ENCODE measurements at places on chromosomes 3 and 15.

DNA sequence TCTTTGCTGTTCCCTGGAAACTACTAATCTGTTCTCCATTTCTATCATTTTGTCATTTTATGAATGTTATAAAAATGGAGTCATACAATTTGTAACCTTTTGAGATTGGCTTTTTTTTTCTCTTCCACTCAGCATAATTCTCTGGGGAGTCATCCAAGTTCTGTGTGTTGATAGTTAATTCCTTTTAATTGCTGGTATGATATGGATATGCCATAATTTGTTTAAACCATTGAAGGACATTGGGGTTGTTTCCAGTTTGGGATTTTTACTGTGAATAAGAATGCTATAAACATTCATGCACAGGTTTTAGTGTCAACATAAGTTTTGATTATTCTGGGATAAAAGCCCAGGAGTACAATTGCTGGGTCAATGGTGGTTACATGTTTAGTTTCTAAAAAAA lies 279.4 kb downstream of the WNT5A start:
- DNase-seq, result no peak

DNA sequence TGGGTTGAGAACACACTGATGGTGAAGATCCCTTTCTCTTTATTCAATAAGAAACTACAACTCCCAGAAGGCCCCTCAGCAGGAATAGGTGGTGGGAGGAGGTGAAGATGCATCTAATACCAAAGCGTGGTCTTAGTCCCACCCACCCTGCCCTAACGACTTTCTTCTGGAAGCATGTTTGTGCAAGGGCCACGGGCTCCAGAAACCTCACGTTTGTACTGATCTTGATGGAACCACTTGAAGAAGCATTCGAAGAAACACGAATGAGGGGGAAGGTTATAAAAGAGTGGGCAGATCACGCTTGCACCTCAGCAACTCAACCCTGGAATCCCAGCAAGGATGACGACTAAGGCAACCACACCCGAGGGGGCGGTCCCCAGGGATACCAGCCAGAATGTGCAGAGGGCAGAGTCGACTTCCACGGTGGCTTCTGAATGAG lies 10.6 kb upstream of the SLC25A36 start:
- no peak for DNase-seq

- DNase-seq, result peak; percentile 84
Measured at GRCh38 chr3:127000119-127000518, 17.2 kb downstream of the PLXNA1 start.

GRCh38 chr15:43913941-43914340 lies 87.1 kb downstream of the WDR76 start:
- no peak for DNase-seq

GRCh38 chr3:13556917-13557316 lies 8.0 kb downstream of the FBLN2 start:
- no peak for DNase-seq

Data from NCI-H524 (cell line).